GOT3 (cell line): ENCODE measurements at places on chromosomes 3 and 15.

- no peak for DNase-seq
Observed at GRCh38 chr3:8619548-8619947, 25.1 kb downstream of the SSUH2 start.

DNA sequence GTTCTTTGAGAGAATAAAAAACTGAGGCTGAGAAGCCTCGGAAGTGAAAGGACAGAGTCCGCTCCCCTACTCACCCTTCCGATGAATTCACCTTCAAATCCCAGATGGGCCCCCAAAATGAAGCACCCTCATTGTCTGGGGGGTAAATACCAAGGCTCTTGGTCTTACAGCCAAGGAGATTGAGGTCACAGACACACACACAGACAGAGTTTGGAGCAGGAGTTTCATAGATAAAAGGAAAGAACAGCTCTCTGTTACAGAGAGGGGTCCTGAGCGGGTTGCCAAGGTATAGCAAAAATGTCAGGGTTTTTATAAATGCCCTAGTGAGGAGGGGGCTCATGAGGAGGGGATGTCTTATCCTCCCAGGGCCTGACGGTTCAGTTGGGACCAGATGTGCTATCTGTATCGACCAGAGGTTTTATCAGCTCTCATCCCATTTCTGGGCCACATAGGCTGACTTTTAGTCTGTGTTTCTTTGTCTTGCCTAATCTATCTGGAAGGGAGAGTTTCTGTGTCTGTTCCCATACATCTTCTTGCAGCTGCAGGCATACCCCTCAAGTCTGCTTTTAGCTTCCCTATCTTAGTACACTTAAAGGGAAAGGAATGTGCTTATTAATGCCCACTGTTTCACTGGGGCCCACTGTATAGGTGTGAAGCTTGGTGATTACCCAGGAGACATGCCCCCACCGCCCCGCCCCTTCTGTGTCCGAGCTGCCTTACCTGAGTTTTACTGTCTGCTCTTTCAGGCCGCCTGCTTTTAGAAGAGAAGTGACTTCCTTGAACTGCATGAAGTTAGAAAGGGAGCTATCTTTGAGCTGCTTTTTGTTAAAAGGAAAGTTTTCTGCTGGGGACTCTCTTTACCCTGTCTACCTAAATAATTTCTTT, 66.8 kb upstream of the ATP11B start:
- no peak for DNase-seq

- no peak for DNase-seq
Observed at GRCh38 chr3:111506435-111506834, 35.6 kb upstream of the CD96 start.

DNA sequence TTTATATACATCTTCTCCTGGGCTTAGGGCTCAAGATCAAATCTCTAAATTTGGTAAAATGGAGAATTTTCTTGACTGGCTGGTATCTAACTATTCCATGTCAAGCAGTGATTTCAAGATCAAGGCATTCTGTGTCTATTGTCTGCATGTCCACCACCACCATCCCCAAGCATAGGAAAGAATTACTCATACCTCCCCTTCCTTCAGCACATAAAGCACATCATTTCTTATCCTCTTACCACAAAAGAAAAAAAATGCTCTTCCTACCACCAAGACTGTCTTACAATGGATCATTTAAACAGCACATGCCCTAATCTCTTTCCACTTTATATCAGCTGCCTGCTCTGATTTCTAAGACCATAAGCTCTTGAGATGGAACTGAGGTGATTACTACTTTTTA, 470.5 kb upstream of the THBS1 start:
- DNase-seq: no peak

DNA sequence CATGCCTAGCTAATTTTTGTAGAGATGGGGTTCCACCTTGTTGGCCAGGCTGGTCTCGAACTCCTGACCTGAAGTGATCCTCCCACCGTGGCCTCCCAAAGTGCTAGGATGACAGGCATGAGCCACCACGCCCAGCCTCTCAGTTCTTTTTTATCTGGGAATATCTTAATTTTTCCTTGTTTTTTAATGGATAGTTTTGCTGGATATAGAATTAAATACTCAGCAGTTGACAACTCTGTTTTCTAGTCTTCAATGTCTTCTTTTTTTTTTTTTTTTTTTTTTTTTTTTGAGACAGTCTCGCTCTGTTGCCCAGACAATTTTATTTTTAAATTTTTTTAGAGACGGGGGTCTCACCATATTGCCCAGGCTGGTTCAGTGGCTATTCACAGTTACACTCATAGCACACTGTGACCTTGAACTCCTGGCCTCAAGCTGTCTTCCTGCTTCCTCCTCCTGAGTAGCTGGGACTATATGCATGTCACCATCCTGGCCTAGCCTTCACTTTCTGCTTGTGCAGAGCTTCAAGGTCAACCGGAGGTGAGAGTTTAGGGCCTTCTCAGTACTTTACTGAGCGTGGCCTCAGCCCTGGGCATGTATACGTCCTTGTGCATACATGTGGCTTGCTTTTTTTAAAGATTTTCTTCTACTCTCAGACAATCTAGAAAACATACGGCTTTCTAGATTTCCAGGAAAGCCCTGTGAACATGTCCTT, 120.5 kb downstream of the ZNF609 start:
- no peak for DNase-seq

DNA sequence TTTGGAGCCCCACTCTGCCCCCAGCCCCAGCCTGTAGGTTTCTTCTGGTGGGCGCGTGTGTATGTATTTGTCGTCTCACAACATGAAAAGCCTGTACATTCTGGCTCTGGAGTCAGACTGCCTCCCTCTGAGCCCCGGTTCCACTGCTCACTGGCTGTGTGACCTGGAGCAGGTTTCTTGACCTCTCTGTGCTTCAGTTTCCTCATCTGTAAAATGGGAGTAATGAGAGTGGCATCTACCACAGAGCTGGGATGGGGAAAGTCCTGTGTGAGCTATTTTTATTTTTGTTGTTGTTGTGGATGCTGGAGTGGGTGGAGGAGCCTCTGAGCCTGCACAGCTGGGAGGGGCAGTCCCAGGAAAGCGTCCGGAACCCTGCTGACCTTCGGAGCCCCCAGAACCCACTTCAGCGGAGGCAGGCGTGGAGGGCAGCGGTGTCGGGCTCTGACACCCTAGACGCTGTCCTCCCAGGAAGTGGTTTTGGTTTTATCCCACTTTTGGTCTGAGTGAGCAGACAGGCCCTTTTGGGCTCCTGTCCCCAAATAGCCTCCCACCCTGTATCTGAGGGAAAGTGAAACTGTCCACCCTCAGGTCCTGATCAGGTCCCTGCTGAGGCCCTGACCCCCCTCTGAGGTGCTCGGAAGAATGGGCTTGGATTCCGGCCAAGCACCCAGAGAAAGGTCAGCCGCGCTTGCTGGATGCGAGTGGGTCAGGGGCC, 103.5 kb downstream of the CHSY1 start:
- DNase-seq: no peak

- no peak for DNase-seq
Observed at GRCh38 chr3:23292432-23292831, 89.3 kb downstream of the UBE2E2 start.

- no peak for DNase-seq
Observed at GRCh38 chr15:83472151-83472550, 25.0 kb downstream of the SH3GL3 start.

DNA sequence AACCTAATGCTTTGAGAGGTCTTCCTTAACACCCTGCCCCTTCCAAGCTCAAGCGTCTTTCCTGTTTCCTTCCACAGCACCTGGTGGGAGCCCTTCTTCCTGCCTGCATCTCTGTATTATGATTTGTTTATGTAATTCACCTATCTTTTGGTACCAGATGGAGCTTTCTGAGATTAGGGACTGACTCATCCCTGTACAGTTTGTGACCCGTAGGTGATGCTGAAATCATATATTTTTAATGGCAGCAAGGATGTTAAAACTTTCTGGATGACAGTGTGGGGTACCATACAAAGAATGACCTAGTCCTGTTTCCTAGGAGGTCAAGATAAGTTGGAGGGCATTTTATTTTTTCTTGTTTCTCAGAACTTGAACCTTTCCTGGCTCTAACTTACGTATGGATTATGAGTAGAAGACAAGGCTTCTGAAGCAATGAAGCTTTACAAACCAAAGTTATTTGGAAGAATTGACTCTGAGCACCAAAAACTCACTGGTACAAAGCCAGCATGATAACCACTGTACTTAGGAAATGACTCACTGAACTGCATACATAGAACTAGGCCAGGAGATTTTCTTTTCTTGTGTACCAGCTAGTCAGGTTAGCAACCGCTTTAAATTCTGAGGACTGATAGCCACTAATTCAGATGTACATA, 46.6 kb downstream of the HHLA2 start:
- DNase-seq: no peak

GRCh38 chr3:31265646-31266428, 266.9 kb upstream of the STT3B start:
- DNase-seq: no peak

DNA sequence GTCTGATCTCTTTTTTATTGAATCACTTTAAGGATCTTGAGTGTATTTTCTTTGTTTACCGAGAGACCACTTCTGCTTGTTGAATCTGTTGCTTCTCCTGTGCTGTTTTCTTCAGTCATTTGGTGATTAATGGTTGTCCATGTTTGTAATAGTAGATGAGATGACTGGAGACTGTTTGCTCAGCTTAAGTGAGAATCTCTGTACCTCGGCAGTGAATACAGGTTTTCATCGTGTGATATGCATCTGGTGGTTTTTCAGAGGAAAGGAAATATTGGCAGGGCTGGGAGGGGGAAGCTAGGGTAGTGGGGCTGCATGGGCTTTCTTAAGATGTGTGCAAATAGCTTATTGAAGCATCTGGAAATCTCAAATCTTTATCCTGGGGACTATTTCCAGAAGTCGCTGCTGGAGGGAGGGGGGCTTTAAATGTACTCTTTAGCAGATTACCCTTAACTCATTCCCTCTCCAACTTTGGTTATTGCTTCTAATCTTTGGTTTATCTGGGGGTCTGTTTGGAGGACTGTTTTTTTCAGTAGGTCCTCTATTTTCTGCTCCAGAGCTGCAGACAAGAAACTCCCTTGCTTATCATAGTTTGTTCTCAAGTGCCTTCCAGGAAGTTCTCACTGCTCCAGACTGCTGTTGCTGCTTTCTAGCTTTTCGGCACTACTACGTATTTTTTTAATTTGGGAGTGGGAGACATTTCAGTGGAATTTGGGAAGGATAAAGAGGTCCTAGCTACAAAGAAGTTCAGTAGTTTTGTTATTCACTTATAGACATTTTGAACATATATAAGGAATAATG, 19.4 kb downstream of the CMTM8 start:
- no peak for DNase-seq

GRCh38 chr3:53773611-53774368, 72.4 kb downstream of the CHDH start:
- DNase-seq: no peak

GRCh38 chr3:33879540-33879939, 81.1 kb downstream of the PDCD6IP start:
- DNase-seq: no peak

- DNase-seq: no peak
Observed at GRCh38 chr15:37054336-37054735, 46.0 kb downstream of the MEIS2 start.

- no peak for DNase-seq
Observed at GRCh38 chr3:78887029-78887428, 880.8 kb downstream of the ROBO1 start.

GRCh38 chr3:167750272-167750971, 14.9 kb downstream of the SERPINI1 start:
- no peak for DNase-seq

- DNase-seq: no peak
Observed at GRCh38 chr3:173711619-173712018, 314.1 kb downstream of the NLGN1 start.

DNA sequence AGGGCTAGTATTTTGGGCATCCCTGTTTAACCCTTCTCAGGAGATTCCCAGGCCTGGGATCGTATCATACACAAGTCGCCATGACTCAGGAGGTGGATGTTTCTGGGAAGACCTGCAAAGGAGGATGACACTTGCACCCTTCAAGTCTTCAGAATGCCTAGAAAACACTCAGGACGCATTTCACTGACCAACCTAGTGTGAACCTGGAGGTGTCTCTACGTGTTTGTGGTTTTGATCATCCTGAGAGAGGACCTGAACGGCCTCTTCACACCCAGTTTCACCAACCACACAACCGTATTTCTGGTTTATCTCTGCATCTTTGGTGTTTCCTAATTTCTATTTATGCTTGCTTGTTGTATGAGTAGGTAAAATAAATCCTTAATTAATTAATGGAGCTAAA, 2.8 kb upstream of the CLDND1 start:
- DNase-seq: no peak

- DNase-seq: no peak
Observed at GRCh38 chr3:72329354-72329753, 518.9 kb downstream of the SHQ1 start.

- peak; percentile 20 for DNase-seq
Observed at GRCh38 chr3:190183121-190183520, 62.4 kb upstream of the P3H2 start.

DNA sequence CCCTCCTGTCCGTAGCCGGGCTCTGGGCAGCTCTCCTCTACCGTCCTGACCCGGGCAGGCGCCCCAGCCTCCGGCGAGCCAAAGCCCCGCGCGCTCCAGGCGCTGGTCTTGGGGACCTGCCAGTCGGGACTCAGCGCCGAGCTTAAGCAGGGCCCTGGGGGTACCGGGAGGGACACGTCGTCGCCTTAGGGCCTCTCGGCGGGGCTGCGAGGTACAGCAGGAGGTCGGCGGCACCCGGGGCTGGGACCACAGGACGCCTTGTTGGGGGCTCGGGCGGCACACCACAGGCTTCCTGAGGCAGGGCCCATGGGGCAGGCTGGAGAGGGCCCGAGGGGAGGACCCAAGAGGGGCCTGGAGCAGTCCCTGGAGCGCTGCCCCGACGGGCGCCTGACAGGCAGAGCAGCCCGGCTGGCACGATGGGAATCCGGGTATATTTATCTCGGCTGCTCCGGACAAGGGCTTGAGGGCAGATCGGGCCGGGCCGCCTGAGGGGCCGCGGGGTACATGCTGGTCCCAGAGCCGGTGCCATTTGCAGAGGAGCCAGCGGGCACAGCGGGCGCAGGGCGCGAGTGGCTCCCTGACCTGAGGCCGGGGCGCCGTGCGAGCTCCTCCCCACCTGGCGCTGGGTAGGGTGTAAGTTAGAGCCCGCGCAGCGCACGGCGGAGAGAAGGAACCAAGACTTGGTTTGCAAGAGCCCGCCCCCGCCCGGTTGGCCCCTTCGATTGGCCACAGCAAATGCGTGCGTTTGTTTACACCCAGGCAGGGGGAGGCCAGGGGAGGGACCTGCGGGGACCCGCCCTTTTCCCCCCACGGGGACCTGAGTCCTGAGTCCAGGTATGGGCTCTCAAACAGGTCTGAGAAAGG, 574 bp downstream of the SLC38A3 start:
- DNase-seq: no peak

DNA sequence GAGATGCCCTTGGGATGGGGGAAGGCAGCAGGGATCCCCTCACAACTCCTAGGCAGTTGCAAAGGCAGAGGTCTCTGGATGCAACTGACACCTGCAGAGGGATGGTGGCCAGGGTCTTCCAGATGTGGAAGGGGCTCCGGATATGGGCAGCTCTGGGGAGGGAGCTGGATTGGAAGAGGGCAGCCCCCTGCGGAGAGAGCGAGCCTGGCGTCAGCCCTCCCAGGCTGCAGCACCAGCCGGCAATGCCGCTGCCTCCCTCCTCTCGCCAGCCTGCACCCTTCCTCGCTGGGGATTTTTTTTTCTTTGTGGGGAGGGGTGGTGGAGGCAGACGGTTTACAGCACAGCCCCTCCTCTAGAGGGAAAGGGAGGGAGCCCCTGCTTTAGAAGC, 1.6 kb downstream of the INSYN1 start:
- DNase-seq: no peak
